ENCODE measurements at places on chromosomes 3 and 15.

DNA sequence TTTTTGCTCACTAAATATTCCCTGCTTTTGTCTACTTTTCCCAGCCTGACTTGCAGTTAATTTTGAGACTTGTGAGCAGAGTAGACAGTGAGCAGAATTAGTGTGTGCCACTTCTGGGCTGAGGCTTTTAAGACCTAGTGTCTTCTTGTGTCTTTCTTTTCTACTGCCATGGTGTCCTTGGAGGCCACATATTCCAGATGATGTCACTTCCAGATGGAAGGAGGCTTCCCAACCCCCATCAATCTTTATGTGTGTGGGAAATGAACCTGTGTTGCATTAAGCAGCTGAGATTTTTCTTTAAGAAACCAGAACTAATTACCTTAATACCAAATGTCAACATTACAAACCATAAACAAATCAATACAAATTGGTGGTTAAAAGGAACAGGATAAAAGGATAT, 774.7 kb upstream of the ROBO1 start:
- DNase-seq, result no peak

DNA sequence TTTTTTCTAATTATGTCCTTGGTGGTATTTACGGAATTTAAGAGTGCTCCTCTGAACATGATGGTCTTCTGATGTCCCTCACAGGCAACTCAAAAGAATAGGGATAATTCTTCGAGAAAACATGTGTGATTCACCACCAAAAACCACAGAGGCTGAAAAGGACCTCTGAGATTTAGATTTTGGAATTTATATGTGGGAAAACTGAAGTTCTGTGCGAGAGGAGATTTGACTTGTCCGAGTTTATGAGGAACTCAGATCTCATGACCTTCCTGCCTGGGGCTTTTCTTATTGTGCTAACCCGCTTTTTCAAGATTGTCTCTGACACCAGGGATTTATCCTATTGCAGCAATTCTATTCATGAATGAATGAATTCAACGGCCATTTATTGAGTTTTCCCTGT, 142.4 kb downstream of the FAM43A start:
- no peak for DNase-seq

DNA sequence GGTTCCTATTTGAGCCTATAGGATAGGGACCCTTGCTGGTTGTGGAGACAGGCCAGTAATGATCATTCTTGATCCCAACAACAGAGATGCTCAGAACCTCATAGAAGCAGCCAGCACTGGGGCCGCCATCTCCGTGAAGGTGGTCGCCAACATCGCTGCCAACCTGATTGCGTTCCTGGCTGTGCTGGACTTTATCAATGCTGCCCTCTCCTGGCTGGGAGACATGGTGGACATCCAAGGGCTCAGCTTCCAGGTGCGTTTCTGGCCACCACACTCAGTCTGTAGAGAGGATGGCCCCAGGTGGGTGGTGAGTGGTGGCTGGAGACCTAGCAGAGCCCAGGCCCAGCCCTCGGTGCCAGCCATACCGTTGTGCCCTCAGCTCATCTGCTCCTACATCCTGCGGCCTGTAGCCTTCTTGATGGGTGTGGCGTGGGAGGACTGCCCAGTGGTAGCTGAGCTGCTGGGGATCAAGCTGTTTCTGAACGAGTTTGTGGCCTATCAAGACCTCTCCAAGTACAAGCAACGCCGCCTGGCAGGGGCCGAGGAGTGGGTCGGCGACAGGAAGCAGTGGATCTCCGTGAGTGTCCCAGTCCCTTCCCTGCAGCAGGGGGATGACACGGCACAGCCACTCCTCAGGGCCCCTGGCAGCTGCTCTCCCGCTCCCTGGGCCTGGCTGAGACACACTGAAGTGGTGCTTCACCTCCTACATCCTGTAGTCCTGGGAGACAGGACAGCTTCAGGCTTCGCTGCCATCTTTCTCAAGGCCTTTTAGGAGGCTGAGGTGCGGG, 46.5 kb upstream of the PDE8A start:
- no peak for DNase-seq

GRCh38 chr15:33226559-33227181, 32.2 kb upstream of the FMN1 start:
- no peak for DNase-seq

DNA sequence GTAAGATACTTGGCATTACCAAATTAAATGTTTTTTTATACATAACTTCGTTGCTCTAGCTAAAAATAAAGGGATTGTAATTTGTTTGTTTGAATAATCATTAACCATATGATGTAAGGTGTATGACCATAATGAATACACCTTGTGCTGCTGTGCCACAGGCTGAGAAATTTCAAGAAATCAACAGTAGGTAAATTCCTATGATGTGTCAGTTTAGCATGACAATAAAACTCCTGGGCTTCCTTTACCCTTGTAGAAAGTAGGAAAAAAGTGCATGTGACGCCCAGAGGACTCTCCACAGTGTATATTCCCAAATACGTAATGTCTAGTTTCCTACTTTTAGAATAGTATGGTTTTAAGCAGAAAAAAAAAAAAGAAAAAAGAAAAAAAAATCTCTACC, 208.1 kb downstream of the SATB1 start:
- no peak for DNase-seq

DNA sequence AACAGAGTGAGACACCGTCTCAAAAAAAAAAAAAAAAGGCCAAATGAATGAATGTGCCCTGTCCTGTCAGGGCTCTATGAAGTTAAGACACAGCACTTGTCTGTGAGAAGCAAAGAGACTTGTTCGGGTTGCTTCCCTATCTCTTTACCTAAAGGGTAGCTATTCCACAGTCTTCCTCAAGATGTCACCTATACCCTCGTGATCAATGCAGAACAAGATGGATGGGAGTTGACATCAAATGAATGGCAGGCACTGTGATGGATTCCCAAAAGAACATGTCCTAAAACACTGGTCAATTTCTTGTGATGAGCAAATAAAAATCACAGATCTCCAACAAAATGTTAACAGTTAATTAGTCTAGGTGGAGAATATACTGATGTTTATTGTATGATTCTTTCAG, 9.5 kb downstream of the TADA3 start:
- no peak for DNase-seq

GRCh38 chr15:79370716-79371115, 59.8 kb downstream of the TMED3 start:
- DNase-seq, result no peak

- DNase-seq, result no peak
Measured at GRCh38 chr3:79497447-79498111, 270.2 kb downstream of the ROBO1 start.

DNA sequence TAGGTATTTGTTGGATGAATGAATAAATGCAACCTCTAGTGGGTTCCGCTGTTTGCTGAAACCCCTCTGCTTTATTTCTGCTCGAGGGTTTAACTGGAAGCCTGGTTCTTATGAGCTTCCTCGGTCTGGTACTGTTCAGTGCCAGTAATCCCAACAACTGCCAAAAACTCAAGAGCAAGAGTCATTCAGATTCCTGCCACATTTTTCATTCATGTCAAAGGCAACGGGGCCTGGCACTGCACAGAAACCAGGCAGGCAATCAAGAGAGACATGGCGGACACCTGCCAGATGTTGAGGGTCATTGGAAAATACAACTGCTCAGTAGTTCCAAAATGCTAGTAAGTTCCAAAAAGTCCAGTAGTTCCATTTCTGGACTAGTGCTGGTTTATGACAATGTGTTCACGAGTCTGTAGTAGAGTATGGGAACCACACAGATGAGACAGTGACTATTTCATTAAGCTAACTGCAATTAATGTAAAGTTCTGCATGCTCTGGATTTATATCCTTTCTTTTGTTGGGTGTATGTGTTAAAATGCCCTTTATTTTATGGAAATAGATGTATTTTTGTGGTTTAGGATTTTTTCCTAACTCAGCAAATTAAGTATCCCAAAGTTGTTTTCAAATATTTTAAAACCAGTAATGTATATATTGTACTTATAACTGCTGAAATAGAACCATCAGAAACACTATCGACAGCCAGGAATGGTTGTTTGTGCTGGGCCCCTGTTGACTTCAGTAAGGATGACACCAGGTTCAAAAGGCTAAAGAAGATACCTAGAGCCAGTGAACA, 22.7 kb upstream of the TMEM41A start:
- DNase-seq, result no peak

Measured in hypothalamus (tissue), 51 donors.